ENCODE measurements at places on chromosomes 16 and 17.

DNA sequence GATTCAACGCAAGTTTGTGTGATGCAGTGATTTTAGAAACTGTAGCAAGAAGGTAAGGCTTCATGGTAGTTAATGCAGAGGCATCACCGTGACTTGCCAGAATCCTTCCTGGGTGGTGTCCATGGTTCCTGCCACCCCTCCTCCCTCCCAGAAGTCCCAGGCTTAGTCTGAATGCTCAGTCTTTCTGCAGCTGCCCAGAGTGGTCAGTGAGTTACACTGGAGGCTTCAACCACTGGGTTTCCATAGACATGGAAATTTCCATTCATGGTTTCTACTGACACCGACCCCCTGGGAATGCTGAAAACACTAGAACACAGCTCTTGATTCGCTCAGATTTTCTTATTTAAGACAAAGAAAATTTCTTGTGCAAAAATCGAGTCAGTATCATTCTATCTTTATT is 159.4 kb upstream of the HSBP1 start:
- DNase-seq = no peak

DNA sequence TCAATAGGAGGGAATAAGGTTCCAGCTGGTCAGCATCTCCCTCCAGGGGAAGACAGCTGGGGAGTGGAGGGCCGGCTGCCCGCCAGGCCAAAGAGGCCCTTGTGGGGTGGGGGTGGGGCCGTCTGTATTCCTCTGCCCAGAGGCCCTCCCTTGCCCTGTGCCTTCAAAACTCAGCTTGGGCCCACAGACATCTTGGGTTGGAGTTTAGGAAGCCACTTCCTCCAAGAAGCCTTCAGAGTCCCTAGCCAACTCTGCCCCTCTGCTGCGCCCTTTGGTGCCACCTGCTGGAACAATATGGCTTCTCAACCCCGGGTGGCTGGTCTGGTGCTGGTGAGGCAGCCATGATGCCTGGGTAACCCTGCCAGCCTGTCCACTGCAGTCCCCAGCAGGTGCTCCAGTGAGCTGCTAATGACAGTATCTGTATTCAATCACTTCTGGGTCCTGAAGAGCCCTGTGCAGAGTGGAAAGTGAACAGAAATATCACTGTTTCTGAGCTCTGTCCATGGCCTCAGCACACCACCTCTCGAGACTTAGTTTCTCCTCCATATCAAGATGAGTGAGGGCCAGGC is 16.7 kb downstream of the HSD11B2 start:
- DNase-seq = peak; percentile 72

DNA sequence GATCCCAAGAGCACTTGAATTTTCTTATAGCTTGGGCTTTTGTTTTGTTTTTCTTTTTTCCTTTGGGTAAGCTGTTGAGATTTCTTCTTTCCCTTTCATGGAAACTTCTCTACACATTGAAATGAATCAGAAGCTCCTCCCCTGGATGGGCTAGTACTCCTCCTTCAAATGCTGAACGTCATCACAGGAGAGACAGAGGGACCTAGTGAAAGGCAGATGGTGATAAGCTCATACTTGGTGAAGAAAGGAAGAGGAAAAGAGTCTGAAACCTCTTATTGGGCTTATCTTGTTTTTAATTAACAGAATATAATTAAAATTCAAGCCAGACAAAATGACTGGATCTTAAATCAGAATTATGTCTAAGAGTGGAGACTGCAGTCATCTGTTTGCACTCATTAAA is 147.3 kb downstream of the SNX11 start:
- peak; percentile 60 for DNase-seq

- peak; percentile 71 for DNase-seq
Observed at GRCh38 chr16:81318711-81319110, 3.9 kb downstream of the GAN start.

DNA sequence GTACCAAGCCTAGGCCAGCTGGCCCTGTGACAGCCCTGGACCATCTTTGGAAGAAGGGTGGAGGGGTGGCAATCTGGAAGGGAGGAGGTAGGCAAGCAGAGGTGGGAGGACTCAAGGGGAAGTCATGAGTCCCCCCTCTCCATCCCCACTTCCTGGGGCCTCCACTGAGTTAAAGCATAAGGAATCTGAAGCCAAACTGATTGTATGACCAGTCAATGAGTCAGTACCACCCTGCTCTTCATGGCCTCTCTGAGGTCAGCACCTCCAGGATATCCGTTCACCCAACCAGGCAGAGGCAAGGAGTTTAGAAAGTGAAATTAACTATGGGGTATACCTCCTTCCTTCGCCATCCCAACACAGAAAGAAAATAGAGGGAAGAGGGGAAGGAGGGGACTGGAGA is 272.7 kb downstream of the SOX9 start:
- DNase-seq = peak; percentile 94

DNA sequence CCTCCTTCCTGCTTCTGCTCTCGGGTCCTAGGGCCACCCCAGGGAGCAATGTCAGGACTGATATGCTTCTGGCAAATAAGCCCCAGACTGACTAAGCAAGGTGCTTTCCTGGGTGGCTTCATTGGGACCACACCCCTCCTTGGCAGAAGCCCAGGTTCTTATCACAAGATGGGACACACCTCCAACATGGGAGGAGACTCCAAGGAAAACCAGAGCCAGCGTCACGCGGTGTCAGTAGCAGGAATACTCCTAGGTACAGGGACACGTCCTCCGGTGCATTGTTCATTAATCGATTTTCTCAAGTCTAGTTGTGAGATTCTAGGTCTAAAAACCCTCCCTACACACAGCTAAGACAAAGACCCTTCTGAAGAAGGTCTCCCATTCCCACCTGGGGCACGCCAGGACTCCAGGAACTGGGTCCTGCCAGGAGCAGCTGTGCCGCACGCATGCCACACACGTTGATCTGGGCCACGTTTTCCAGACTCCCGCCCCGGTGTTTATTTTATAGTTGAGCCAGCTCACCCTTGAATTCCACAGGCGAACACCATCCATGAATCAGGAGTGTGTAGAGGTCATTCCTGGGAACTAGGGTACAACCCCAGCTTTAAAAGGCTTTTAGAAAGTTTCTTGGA is 30.8 kb downstream of the FA2H start:
- DNase-seq = peak; percentile 98

GRCh38 chr17:1034652-1035210 is 37.8 kb downstream of the TIMM22 start:
- no peak for DNase-seq

GRCh38 chr16:24543949-24544348 is 4.6 kb downstream of the RBBP6 start:
- no peak for DNase-seq

DNA sequence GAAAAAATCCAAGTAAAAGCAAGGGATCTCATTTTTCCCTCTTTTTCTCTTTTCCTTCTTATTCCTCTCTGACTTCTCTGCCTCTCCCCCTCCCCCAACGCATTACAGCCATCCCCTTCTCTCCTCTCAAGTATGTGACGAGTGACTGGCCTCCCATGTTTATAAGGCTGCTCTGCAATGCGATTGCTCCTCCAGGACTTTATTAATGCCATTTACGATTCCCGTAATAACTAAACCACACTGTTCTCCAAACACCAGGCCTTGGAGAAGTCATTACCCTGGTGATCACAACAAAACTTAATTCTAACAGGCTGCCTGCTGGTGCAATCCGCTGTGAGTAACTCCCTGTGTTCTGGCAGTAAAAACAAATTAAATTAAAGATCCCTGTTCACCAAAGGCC is 88.8 kb downstream of the HS3ST3B1 start:
- no peak for DNase-seq

GRCh38 chr17:65685110-65685509 is 123.7 kb upstream of the AXIN2 start:
- no peak for DNase-seq

GRCh38 chr17:50170662-50171370 is 5.0 kb downstream of the SGCA start:
- no peak for DNase-seq

- DNase-seq = no peak
Observed at GRCh38 chr17:59027750-59028149, 78.9 kb downstream of the TRIM37 start.

- no peak for DNase-seq
Observed at GRCh38 chr16:83247767-83248372, 559.9 kb upstream of the HSBP1 start.

- no peak for DNase-seq
Observed at GRCh38 chr16:77112746-77113145, 78.2 kb upstream of the MON1B start.

DNA sequence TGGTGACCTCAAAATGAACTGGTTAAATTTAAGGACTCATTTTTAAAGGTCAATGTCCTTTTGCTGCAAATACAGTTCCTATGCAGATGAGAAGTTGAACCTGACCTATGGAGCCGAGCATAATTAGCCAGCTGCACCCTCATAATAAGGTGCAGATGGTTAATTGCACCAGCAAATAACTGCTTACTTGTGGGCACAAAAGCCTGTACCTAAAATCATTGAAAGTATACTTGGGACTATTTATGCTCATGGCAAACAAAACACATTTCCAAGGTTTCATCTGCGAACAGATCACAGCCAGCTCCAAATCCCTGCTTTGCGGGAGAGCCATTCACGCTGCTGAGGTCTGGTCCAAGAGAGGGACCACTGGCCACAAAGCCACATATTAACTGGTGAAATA is 13.0 kb downstream of the HYDIN start:
- no peak for DNase-seq

DNA sequence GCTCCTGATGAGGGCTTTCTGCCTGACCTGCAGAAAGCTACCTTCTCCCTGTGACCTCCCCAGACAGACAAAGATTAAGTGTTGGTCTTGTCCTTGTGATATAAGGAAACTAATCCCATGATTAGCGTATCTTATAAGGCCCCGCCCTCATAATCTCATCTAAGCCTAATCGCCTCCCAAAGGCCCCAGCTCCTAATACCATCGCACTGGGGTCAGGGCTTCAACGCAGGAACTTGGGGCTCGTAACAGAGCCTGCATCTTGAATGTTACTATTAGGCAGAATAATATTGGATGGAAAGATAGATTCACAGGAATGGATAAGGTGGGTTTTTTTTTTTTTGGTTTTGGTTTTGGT is 78.9 kb downstream of the C16orf95 start:
- DNase-seq = no peak

- no peak for DNase-seq
Observed at GRCh38 chr17:57682701-57683100, 62.4 kb downstream of the CCDC182 start.

DNA sequence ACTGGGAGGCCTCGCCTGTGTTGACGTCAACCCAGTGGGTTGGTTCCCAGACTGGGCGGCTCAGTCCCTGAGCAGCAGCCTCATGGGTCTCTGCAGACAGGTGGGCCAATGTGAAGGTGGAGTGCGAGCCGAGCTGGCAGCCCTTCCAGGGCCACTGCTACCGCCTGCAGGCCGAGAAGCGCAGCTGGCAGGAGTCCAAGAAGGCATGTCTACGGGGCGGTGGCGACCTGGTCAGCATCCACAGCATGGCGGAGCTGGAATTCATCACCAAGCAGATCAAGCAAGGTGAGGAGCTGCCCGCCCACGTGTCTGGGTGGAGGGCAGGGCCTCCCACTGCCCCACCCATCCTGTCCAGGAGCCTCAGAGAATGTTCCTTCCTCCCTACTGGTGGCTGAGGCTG is 44.1 kb downstream of the MRC2 start:
- DNase-seq = no peak

DNA sequence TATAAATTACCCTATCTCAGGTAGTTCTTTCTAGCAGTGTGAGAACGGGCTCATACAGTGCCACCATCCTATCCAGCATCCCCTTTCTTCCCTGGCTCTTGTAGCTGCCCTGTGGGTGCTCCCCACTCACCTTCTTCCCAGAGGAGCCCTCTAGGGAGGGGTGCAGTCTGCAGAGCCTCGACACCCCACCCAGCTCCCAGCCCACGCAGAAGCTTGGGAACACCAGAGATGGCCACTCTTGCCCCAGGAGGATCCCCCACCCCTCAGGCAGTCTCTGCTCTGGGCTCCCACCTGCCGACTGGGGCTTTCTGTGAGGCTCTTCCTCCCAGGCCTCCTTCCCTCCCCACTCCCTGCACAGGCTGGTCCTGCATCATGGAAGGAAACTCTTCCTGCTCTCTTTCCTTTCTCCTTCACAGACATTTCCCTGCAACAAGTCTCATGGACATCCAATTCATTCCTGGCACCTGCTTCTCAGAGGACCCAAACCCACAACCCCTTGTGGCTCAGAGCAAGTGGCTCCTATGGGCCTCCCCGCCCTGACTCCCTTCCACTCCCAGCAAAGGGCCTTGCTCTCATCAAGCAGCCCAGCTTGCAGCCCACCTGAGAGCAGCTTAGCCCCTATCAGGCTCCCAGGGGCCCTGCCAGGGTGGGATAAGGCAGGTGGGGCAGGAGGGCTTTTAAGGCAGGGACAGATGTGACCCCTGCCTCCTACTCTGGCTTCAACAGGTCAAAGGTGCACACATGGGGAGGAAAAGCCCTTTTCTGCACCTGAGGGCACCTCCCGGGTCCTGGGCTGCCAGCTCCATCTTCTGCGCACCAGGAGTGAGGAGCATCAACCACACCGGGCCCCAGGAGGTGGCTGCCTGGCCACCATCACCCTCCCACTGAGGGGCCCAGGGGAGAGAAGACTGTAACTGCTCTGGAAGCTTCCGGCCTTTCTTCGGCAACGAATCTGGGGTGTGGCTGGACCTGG is 263.8 kb upstream of the TNRC6C start:
- DNase-seq = no peak
